ENCODE measurements at places on chromosomes 1 and 21.

DNA sequence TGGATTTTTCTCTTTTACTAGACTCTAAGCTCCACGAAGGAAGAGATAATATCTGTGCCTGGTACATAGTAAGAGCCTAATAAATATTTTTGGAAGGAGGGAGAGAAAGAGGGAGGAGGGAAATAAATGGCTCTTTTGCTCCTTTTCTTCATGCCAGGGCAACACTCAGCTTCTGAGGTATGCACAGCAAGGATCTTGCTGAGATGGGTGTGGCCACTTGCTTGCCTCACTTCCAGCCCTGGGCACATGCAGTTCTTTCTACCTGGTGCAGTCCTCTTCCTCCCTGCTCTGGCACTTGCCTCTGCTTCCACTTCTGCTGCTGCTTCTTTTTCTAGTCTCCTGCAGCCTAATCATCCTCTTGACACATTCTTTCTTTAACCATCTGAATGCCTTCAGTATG, 148.1 kb downstream of the FGGY start:
- peak; percentile 65 for DNase-seq

DNA sequence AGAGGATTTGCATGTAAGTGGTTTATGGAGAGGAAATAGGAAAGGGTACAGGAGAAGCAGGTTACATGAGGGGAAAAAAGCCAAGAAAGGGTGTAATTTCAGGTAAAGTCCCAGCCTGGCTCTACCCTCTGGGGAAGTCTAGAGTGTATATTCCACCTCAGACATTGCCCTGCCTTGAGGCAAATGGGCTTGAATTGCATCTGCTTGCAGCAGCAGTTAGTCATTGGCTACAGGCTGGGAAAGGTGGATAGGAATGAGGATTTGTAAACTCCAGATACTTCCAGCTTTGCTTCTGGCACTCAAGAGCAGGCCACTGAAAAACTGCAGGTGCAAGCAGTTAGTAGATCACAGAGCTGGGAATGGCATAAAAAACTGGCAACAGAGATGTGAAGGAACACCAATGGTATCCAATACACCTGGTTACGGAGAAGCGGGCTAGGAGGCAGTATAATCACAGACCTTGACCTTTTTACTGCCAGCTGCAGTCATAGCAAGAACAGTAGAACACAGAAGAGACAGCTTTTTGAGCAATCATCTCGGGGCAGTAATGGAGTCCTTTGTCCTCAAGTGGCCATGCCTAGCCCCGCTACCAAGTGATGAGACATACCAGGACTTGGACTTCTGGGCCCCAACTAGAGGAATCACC, 226.9 kb upstream of the NRIP1 start:
- no peak for DNase-seq

DNA sequence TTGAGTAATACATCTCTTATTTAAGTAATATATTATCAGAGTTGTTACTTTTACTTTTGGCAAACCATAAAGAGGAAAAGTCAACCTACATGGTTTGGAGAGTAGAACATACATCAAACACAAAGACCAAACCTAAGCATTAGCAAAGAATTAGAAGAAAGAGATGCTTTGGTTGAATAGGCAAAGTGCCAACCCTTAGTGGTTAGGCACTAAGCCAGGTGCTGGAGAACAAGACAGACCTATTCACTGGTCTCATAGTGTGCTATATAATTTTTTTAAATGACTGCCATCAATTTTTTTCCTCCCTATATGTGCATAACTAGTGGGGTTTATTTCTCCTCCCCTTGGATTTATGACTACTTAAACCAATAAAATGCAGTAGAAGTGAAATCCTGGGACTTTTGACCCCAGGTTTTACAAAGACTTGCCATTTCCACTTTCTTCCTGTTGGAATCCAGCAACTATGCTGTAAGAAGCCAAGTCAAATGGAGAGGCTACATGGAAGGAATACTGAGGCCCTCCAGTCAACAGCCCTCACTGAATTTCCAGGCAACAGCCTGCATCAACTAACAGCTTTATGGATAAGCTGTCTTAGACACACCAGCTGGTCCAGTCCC, 69.8 kb upstream of the HAO2 start:
- peak; percentile 65 for DNase-seq

- no peak for DNase-seq
These were observed 98.9 kb upstream of the RGS18 start for GRCh38 chr1:192059407-192059806.

DNA sequence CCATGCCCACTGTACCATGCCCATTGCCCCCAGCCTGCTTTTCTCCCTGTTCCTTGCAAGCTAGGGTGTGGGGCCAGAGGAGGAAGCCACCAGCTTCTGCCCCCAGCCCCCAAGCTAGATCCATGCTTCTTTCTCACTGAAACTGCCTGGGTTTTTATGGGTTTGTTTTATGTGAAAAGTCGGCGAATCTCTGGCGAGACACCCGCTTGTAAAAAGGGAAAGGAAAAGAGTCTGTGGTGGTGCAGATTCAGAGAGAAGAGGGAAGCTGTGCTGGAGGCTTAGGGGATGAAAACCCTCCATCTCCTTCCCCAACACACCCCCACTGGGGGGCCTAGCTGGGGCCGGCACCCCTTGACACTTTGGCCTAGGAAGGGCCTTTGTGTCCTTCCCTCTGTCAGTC, 26.2 kb downstream of the GRHL3 start:
- DNase-seq: no peak

- DNase-seq: no peak
These were observed 22.8 kb upstream of the ATP5PO start for GRCh38 chr21:33938381-33938780.

- peak; percentile 49 for DNase-seq
These were observed 86.3 kb downstream of the ACBD6 start for GRCh38 chr1:180415985-180416633.

DNA sequence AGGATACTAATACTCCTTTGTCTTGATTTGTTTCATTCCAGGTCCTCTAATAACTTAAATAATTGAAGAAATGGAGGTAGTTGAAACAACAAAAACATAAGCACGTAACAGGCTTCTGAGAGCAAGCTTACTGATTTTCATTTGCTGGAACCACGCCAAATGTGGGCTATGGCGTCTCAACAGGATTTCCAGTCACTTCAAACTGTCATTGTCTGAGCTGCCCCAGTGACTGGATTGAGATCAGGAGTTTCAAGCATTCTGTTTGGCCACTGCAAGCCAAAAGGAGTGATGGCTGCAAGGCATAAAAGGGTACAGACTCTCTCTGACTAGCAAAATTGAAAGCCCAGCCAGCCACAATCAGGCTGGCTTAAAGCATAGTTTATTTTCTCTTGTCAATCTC, 289.9 kb downstream of the DPYD start:
- DNase-seq: peak; percentile 11

DNA sequence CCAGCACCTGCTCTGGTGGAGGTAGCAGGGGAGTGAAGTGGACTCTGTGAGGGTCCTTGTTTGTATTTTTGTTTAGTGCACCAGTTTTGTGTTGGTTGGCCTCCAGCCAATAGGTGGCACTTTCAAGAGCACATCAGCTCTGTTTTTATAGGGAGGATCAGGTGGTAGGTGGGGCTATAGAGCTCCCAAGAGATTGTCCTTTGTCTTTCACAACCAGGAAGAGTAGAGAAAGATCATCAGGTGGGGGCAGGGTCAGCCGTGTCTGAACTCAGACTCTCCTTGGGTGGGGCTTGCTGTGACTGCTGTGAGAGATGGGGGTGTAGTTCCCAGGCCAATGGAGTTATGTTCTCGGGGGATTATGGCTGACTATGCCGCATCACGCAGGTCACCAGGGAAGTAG, 159.8 kb downstream of the ZNF326 start:
- no peak for DNase-seq

- peak; percentile 6 for DNase-seq
These were observed 4.6 kb downstream of the MTARC1 start for GRCh38 chr1:220791285-220791684.

- DNase-seq: no peak
These were observed 256.8 kb upstream of the NFIA start for GRCh38 chr1:60825593-60825992.

- peak; percentile 27 for DNase-seq
These were observed 182.5 kb downstream of the HUNK start for GRCh38 chr21:32055305-32055704.

DNA sequence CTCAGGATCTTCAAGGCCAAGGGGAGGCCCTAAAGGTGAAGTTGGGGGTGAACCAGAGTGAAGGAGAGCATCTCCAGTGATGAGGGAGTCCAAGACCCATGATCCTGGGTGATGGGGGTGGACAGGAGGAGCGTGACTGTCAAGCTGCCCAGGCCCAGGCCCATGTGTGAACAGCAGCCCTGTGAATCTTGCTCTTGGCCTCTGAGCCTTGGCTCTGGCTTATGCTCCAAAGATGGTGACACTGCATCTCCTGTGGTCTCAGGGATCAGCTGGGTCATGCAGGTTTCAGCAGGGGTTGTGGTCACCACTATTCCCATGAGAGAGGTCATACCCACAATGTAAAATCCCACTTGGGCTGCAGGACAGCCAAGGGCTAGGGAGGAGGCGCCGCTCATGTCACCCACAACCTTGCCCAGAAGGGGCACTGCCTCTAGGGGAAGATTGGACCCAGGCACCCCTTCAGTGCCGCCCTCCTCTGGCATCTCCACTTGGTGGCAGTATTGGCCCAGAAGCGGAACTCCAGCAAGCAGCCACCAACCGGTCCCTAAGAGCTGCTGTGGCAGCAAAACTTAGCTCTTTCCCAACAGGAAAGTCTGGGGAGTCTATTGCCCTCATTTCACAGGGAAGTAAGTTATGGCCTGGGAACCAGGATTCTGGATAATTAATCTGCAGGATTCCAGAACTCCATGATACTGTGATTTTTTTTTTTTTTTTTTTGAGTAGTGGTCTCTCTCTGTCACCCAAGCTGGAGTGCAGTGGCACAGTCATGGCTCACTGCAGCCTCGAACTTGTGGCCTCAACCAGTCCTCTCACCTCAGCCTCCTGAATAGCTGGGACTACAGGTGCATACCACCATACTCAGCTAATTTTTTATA, 7.5 kb upstream of the WNT3A start:
- DNase-seq: peak; percentile 75

Measured in fibroblast of skin of scalp (primary cell).